Activated effector memory CD4-positive, alpha-beta T cell treated with Interleukin-2 at 50 U/mL for 16 hours (primary cell): ENCODE measurements at places on chromosomes 4 and X.

DNA sequence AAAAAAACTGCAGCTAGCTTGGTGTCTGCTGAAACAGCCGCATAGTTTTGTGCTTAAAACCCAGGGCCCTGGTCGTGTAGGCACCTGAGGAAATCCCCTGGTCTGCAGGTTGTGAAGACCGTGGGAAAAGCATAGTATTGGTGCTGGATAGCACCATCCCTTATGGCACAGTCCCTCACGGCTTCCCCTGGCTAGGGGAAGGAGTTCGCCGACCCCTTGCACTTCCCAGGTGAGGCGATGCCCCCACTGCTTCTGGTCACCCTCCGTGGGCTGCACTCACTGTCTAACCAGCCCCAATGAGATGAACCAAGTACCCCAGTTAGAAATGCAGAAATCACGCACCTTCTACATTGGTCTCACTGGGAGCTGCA, 1105.1 kb downstream of the STPG2 start:
- DNase-seq, result no peak

- DNase-seq, result no peak
These were observed at the start of gene CXCL8 for GRCh38 chr4:73740353-73740778. Gene CXCL8, plus strand, starts transcription at chr4:73740569. Its CDS starts 90 bp downstream, at chr4:73740659.

DNA sequence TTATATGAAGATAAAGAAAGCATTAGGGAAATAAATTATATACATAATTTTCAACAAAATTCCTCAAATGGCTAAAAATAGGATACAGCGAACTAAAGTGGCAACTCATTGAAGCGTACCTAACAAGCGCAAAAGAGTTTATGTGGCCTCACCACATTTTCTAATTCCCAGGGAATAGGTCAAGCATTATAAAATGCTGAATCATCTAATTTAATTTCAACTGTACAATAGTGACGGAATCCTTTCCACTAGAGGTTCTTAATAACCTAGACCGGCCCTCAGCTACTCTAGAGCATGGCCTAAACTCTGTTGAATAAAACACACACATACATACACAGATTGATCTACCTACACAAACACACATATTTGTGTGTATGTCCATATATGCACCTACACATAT, 29.1 kb downstream of the CXXC4 start:
- no peak for DNase-seq

DNA sequence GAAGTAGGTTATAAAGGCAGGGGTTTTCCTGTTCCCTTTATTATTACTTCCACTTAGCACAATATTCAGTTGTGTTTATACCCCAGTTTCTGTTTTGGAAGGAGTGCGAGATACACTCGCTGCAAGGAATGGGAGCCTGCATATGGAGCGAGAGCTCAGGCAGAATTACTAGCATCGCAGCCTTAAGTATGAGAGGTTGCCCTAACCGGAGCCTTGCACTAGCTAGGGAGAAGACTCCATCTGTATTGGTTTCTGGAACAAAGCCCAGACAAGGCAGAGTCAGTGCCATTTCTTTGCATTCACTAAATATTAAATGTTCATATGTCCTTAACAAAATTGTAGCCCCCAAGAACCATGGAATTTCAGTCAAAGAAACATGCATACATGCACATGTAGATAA, 6.2 kb upstream of the DCTD start:
- DNase-seq, result no peak

- DNase-seq, result no peak
These were observed 2.6 kb downstream of the LSM6 start for GRCh38 chr4:146178126-146178525.

DNA sequence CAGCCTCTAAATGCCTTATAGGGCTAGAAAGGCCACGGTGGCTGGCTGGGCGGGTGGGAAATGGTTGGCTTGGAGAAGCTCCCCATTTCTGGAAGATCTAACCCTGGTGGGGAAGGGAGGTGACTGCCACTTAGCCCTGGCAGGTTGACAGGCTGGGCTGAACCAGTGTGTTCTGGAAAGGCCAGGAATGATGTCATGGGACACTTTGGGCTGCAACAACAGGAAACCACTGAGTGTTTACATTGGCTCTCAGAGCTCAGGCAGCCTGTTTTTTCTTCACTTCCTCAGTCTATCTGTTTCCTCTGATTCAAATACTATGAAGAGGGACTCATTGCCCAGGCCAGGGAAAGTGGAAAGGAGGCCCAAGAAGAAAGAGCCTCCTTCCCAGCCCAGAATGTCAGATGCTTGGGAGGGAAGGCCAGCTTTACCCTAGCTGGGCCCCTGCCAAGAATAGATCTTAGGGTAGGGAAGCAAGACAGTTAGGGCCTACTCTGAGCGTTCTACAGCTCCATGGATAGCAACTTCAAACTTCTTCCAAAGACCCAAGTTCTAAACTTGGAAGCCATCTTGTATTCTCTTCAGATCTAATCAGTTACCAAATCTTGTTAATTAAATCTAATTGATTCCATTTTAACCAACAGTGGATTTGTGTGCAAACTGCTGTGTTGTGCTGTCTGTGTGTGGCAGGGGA, 65.8 kb upstream of the MSN start:
- DNase-seq, result peak; percentile 22

DNA sequence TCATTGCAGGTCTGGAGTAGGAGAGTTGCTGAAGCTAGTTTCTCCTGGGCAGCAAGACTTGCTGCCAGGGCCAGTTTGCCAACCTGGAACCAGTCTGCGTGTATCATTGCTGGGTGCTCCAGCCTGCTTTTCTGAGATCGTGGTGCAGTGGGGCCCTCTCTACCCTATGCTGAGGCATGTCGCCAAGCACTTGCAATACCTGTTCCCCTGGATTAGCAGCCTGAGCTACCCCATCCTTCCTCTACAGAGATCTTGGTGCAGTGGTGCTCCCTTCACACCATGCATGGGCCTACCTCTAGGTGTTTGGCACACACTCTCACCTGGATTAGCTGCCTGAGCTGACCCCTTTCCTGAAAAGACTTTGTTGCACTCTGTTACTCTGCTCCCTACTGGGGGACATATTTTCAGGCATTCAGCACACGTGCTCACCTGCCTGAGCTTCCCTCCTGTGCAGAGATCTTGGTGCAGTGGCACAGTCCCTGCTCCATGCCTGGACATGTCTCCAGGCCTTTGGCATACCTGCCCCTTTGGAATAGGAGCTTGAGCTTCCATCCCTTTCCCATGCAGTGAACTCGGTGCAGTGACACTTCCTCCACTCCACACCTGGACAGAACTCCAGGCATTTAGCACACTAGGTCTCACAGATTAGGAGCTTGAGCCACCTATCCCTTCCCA, 133.7 kb upstream of the CXCL13 start:
- DNase-seq, result no peak

DNA sequence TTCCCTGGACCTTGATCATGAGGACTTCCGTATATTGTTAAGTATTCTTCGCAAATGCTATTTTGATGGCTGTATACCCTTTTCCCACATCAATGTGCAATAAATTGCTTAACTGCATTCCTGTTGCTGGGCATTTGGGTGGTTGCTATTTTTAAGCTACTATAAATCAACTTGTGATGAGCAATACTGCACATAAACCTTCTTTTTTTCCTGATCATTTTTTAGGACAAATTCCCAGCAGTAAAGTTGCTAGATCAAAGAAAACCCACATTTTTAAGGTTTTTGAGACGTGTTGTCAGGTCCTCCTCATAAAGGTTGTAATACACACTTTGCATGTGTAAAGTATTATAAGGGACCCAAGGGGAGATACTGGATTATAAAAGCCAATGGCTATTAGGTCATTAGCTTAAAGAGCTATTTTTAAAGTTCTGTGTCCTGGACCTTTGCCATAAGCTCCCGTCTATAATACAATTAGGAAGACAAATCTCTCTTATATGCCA, 35.6 kb downstream of the LIMCH1 start:
- DNase-seq, result no peak

GRCh38 chrX:124328765-124329164, 3.7 kb upstream of the TEX13D start:
- DNase-seq, result no peak

- DNase-seq, result no peak
These were observed 33.3 kb downstream of the CLDN22 start for GRCh38 chr4:183286590-183287308.

DNA sequence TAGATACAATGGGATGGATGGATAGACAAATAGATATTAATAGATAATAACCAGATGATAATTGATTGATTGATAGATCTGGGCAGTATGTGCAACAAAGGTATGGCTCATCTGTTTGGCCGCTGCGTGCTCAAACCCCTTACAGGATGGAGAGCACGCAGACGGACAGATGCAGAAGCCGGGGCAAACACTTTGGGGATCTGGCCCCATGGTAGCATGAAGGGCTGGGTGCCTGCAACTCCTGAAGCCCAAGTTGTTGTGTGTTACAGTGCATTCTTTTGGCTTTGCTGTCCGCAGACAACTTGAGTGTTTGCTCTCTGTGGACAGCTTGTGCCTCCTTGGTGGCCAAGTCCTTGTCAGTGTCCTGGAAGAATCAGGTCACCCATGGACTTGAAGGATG, 10.6 kb upstream of the DHRSX start:
- DNase-seq, result no peak

DNA sequence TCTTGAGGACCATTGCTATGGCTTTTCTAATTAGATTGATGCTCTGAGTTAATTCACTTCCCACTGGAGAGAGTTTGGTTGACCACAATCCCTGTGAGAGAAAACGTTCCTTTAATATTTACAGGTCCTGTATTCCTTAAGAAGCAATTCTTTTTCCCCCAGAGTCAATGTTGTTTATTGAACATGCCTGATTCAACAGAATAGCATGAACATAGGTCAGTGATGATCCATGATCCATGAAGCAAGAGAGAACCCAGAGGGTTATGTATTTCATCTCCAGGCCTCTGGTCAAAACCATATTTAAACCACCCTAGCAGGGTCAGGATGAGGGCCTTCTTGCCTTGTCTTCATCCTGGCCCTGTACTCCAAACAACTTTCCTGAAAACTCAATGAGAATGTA, 39.4 kb upstream of the EFHC2 start:
- DNase-seq, result no peak

DNA sequence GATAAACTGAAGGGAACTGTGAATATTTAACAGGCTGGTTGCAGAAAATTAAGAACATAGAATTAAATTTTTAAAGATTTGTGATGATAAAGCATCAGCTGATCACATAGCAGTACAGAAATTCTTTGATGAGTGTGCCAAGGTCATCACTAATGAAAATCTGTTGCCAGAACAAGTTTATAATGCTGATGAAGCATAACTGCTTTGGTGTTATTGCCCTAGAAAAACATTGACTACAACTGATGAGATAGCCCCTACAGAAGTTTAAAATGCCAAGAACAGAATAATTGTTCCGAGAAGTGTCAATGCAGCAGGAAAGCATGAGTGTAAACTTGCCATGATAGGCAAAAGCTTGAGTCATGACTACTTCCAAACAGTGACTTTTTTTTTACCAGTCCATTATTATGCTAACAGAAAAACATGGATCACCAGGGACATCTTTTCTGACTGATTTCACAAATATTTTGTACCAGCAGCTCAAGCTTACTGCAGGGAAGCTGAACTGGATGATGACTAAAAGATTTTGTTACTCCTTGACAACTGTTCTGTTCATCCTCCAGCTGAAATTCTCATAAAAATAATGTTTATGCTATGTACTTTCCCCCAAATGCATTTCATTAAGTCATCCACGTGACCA, 1136.6 kb downstream of the FAT4 start:
- no peak for DNase-seq

DNA sequence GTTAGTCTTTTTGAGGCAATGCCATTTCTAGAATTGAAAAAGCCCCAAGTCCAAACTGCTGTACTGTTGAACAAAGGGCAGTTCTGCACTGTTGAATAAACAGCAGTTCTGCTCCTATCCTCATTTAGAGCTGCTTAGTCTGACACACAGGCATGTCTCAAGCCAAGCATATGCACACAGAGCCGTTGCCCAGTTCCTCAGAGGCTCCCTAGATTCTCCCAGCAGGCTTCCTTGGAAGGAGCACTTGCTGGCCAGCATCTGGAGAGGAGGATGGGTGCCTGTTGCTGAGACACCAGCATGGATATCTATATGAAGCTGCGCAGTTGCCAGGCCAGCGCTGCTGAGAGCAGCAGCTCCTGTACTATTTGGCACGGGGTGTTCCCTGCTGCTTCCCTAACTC, 138.3 kb upstream of the USP38 start:
- no peak for DNase-seq

- no peak for DNase-seq
These were observed 71.6 kb upstream of the LEF1 start for GRCh38 chr4:108240366-108240765.
